Foreskin fibroblast (primary cell): ENCODE measurements at places on chromosomes 13 and 19.
A peak's percentile ranks its signal among the peaks of the same experiment; 100 is the strongest.

DNA sequence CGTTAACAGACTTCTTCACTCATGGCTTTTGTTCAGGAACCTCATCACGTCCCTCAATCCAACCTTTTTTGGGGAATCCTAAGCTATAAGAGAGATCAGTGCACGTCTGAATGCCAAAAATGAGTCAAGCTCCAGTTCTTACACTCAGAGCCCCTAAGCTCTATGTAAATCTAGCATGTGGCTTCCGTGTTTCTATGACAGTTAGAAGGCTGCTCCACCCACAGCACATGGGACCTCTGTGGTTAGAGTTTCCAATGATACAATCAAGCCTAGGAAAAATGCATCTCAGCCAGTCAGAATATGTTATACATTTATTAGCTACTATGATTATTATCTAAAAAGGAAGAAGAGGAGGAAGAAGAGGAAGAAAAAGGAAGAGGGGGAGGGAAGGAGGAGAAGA is 135.9 kb downstream of the ENOX1 start:
- peak; percentile 5 for DNase-seq

GRCh38 chr13:73556902-73557301 is 498.1 kb downstream of the KLF5 start:
- DNase-seq = no peak

DNA sequence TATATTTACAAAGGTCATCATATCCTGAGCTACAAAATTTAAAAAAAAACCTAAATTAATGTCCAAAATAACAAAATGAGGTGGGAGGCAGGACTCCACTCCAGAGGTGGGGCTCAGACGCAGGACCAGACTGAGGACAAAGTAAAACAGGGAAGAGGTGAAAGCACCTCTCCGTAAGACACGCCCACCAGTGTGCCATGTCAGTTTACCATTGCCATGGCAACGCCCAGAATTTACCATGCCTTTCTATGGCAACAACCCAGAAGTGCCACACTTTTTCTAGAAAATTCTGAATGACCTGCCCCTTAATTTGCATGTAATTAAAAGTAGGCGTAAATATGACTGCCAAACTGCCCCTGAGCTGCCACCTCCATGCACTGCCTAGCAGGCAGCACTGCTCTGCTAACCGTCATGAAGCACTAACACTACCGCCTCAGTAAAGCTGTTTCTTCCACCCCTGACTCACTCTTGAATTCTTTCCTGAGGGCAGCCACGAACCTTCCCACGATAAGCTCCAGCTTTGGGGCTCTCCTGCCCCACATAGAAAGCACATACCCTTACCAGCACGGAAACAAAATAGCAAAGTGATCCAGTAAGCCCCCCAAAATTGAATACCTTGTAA is 22.3 kb upstream of the PDCD5 start:
- DNase-seq = no peak

DNA sequence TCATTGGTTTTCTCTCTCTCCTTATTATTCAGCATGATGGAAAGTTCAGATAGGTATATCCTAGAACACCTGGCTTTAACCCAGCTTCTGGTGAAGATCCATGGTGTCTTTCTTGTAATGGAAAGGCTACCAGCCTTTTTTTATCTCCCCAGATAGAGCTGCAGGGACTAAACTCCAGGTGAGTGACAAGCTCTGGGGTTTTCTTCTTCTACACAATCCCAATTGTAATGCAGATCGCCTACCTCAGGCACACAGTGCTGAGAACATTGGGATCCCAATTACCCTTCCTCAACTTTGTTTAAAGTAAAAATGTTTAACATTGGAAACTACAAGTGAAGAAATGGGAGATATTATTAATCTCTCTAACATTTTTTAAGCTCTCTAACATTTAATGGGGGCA is 1851.7 kb downstream of the PCDH9 start:
- DNase-seq = no peak

GRCh38 chr19:5588906-5589676 is 21.3 kb upstream of the TINCR start:
- DNase-seq = no peak

GRCh38 chr13:47546391-47547225 is 454.5 kb downstream of the SUCLA2 start:
- no peak for DNase-seq

DNA sequence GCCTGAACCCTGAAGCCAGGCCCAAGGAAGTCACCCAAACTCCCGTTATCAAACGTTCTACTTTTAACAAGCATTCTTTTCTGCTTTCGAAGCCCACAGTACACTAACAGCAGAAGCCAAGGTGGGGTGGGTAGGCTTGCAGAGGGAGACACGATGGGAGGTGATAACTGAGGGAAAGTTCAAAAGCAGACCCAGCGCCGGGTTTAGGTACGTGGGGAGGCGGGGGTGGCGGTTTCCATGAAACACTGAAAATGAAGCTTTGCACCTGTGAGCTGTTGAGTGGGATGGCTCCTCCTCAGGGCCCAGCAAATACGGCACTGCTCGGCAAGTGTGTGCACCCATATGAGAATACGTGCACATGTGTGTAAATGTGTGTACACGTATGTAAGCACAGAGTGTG is 49.8 kb downstream of the KLF2 start:
- DNase-seq = no peak
